CD4-positive, alpha-beta memory T cell (primary cell): ENCODE measurements at places on chromosomes 6 and 20.

- no peak for DNase-seq
Observed at GRCh38 chr6:38114976-38115625, 295.6 kb downstream of the ZFAND3 start.

GRCh38 chr20:63699466-63700198 is 3.2 kb downstream of the TNFRSF6B start:
- DNase-seq, result no peak

DNA sequence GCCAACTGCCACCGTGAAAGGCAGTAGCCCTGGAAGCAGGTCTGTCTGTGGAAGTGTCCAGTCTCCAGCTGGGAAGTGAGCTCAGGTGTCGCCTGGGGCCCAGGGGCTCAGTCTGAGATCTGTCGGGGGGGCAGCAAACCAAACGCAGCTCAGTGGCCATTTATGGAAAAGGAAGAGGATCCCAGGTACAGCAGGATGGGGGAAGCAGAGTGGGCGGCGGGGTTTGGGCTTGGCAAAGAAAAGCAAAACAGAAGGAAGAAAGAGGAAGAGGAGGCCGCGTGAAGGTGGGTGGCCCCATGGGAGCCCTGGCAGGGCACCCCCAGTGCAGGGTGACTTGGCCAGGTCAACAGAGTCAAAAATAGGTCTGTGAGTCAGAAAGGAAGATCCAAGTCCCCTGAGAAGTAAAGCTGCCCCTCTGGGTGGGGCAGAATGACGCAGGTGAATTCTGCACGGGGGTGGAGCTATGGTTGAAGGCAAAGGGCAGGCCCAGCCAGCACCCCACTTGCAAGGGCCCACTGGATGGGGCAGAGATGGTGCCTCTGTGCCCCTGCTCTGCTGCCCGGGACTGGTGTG is 5.3 kb downstream of the PXDC1 start:
- no peak for DNase-seq

DNA sequence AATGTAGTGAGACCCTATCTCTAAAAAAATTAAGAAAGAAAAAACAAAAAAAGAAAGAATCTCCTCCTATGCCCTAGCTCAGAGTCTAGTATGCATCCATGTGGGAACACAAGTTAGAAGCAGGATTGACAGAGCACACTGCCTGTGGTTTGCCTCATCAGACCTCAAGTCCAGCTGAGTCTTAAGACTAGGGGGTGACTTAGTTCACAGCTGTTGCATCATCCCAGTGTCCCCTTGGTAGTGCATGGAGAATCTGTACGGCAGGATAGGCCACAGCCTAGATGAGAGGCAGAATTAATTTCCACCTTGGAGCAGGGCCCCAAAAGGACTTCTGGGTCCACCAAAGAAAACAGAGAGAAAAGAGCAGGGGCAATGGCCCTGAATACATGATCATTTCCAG is 13.7 kb downstream of the PNPLA1 start:
- no peak for DNase-seq

DNA sequence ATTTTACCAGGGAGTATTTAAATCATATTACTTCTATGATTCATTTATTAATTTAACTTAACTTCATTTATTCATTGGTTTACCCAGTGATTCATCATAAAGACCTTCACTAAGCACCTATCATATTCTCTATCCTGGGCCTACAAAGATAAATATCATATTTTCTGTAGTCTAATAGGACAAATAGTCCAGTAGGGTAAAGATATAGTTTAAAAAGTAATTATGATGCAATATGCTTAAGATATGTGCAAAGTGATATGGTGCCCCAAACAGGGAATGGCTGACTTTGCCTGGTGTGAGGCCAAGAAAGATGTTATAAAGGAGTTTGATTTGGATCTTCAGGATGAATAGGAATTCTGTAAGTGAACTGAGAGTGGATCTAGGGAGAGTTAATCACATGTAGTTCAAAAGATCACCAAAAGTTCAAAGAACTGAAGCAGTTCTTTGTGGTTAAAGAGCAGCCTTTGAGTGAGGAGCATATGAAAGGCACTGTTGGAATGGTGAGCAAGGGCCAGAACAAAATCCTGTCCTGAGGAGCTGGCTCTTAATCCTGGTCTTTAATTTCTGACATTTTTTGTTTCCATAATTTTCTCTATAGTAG is 45.5 kb downstream of the MLIP start:
- DNase-seq, result no peak

DNA sequence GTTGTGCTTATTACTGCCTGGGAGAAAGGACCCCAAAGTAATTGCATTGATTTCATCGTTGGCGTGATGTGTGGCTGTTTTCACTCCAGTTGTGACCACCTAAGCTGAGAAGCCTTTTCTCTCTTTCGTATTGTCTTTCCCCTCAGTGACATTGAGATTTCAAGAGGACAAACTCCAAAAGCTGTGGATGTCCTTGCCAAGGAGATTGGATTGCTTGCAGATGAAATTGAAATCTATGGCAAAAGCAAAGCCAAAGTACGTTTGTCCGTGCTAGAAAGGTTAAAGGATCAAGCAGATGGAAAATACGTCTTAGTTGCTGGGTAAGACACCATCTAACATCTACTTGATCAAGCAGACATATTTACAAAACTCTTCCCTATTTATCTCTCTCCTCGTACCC is 60.5 kb downstream of the MTHFD1L start:
- no peak for DNase-seq

- no peak for DNase-seq
Observed at GRCh38 chr6:67633058-67633457, 1002.0 kb upstream of the ADGRB3 start.

DNA sequence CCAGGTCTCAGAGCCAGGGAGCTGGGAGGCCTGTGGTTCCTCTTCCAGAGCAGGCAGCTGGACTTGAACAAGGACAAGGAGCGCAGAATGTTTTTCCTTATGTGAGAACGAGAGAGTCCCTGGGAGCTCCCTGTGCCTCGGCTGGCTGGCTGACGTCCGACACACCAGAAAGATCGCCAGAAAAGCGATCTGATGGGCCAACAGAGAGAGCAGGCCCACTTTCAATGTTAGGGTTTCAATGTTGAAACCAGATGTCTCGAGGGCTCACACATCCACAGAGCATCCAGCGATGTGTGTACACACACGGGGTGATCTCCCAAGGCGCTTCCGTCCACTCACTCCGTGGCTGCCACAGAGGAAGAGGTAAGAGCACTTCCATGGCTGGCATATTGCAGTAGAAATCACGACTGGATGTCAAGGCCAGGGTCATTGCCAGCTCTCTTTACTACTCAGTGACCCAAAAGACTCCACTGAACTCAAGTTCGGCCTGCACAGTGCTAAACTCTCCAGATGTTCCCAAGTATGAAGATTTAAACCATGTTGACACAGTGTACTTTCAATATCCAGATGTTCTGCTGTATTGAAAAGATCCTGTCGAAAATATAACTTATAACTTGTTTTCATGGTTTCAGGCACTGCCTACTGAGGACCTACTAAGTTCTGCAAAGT is 70.8 kb upstream of the FOXC1 start:
- no peak for DNase-seq

DNA sequence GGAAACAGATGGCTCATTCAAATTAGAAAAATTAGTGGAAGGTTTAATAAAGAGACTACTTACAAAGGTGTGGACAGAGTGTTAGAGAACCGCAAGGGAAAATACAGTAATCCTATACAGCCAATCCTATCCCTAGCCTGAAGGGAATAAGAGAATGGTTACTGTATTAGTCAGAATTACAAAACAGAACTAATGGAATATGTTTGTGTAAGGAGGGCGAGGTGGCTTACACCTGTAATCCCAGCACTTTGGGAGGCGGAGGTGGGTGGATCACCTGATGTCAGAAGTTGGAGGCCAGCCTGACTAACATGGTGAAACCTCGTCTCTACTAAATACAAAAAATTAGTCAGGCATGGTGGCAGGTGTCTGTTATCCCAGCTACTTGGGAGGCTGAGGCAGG is 16.3 kb upstream of the TRPC4AP start:
- DNase-seq, result no peak

- DNase-seq, result no peak
Observed at GRCh38 chr20:39206899-39207564, 244.9 kb downstream of the DHX35 start.

DNA sequence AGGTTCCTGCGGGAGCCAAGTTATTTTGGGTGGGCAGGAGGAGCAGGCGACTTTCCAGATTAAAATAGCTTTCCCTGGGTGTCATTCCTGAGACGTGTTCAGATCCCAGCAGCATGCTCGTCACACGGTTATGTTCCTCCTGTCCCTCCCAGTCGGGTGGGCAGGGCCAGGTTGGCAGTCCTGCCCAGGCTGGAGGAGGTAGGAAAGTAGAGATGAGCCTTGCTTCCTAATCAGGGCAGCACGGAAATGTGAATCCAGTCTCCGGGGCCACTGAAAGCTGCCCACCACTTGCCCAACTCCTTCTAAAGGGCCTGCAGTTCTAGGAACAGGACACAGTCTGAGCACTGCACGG is 137.0 kb downstream of the MRPL14 start:
- no peak for DNase-seq

DNA sequence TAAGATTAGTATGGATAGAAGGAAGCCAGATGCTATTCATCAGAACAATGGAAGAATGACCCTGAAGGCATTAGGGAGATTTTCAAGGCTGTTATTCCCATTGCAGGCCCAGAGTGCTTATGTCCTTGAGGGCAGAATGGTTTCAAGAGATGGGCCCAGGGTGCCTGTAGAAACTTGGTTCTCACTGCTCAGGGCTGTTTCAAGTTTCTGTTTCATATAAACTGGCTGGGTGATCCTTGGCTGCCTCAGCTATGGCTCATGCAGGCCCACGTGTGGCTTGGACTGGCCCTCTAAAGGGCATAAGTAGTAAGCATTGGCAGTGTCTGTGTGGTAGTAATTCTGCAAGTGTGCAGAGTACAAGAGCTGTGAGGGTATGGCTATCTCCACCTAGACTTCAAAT is 540.9 kb upstream of the MAN1A1 start:
- no peak for DNase-seq

DNA sequence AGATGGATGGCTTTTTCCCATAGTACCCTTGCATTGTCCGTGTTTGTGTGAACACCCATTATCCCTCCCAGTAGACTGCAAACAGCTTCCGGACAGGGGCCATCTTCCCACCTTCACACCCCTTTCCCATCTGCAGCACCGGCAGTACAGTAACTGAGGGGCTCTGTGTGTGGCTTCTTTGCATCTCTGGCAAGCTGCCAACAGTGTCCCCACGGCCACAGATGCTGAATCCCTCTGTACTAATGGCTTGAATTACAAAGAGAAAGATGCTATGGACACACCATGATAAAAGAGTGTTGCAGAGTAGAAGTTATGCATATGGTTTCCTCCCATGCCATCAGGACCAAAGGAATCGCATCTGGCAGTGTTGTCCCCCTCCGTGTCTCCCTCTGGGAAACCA is 101.1 kb upstream of the CDYL start:
- DNase-seq, result no peak

DNA sequence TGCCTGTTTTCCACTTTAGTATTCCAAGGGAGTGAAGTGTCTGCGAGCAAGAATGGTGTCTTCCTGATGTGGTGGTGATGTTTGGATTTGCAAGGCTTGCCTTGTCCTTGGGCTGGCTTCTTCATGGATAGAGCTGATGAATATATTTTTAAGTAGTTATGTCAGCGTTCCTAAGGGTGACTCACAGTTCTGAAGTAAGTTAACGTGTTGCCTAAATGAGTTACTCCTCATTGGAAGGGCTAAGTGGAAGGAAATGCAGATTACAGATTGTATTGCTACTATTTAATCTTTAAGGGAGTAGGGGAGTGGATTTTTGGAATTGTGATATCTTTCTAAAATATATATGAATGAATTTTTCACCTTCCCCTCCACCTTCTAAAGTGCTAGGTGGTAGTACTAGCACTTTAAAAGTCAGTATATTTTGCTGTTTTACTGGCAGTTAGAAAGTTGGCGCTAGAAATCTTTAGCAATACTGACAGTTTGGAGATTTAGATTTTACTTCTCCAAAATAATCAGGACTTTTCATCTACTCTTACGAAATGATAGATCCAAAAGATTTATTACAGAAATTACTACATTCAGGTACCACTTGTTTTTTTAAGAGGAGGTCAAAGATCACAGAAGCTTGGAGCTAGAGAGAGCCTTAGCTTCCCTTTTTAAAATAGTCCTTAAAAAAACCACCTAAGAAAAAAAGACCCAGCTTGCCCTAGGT is 197.4 kb downstream of the JARID2 start:
- DNase-seq, result no peak

DNA sequence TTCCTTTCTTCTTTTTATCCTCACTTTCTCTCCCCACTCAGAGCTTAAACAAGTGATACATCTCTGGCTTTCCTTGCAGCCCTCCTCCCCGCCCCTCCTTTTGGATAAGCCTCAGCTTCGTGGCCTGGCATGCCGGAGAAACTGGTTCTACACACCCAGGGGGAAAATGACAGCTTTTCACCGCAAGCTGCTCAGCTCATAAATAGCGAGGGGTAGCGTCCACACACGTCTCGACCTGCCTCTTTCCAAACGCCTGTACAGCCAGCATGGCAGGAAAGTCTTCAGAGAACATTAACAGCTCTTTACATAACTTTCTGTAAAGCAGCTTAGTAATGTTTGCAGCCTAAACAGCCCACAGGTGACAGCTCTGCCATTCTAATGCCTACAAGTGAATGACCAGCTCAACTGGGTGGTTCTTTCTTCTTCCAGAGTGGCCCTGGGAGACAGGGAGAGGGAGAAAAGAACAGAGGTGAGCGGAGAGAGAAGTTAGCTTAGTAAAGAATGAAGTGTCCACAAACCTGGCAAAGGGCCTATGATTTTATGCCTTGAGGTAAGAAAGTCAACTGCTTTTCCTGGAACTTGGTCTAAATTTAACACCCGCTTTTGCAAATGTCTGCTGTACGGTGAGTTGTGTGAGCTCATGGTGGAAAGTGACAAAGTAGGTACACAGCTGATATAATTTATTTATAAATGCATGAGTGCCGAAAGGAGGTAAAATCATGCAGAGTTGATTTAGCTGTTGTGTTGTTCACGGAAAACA is 251.5 kb downstream of the TFAP2A start:
- DNase-seq, result no peak

DNA sequence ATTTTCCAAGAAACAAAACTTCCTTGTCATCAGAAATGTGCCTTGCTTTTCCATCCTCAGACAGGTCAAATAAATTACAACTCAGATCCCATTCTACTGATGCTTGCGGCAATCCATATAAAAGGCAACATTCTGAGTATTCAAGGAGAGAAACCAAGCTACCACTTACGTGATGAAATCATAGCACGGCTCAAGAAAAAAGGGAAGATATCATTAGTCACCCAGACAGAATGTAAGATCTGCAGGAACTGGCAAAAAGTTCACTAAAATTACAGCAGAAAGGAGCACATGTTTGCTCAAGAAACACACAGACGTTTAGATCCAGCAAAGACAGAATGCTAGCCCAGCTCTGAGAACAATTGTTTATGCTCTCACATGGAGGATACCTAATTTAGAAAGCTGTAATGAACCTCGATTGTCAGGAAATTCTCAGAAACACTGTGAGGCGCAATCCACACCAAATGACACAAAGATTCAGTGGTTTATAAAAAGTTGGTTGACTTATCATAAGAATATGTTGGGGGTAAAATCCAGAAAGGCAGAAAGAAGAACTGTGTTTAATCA is 304.2 kb downstream of the ADGRG6 start:
- DNase-seq, result no peak

DNA sequence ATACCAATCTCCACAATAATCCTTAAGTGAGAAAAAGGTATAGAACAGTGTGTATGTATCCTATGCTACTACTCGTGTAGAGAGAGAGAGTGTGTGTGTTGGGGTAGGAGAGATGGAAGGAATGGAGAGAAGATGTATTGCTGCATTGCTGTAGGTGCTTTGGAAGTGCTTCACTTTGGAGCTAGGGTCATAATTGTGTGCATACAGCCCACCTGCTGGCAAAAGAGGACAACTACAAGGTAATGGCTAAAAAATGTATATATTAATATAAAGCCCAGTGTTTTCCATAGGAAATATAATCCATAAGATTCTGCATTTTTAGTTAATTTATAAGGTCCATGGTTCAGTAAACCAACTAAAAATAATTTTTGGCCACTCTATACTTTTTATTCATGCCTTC is 36.1 kb downstream of the SERAC1 start:
- no peak for DNase-seq
